ENCODE measurements at places on chromosomes 6 and 20.

- DNase-seq = no peak
These were observed at the start of gene NR2E1 for GRCh38 chr6:108165714-108166663. NR2E1 (plus strand) TSS chr6:108166022; CDS start chr6:108166766, 744 bp downstream.

DNA sequence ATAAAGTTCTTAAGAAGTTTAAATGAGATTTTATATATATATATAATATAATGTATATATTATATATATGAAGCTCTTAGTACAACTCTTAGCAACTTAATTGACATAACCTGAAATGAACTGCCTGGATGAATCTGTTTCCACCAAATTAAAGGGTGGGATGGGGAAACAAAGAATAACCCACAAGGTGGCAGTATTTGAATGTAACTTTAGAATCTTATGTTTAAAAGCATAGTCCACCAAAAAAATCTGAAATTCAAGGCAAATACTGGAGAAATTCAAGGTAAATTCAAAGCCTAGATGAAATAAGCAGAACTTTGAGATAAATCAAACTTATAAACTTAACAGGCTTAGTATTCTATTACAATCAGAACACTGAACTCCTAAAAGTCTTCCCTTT lies 4.4 kb upstream of the IBTK start:
- DNase-seq = no peak

DNA sequence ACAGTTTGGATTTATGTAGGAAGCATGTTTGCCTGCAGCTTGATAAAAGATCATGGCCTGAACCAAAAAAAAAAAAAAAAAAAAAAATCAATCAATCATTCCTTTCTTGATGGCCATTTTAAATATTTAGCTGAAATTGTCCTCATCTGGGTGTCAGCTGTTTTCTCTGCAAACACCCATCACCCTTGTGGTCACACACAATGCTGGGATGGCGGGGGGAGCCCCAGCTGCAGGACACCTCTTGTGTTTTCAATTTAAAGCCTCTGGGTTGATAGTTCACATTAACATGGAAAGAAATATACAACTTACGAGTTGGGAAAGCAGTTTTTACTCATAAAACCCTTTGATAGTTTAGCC lies 160.4 kb downstream of the ZFP64 start:
- DNase-seq = no peak

GRCh38 chr6:90445533-90446108 lies 141.3 kb downstream of the MAP3K7 start:
- no peak for DNase-seq

DNA sequence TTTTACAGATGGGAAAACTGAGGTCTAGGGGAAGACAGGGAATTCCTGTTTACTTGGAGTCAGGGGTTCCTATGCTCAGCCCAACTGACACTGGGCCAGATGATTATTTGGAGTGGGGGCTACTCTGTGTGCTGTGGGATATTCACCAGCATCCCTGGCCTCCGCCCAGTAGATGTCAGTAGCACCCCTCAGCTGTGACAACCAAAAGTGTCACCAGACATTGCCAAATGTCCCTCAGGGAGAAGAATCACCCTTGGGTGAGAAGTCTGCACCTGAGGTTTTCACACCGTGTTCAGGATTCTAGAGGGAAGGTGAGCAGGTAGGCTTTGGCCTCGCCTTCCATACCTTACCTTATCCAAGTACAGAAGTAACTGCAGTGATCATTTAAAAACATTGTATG lies 27.6 kb downstream of the CDH26 start:
- DNase-seq = no peak

DNA sequence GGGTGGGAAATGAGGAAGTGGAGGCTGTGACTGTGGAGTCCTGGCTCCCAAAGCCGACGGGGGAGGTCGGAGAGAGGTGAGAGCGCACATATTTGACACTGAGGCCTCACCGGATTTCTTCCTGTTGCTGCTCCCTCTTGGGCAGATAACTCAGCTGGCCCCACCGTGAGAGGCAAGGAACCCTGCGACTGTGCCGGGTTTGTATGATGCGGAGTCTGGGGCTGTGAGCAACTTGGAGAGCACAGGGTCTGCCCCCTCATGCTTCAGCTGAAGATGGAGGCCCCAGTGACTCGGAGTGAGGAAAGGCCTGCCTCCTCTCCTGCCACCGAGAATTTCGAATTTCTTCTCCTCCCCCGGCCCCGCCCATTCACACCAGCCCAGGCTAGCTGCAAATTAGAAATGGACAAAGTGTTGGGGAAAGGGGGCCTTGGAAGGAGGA lies 160.6 kb downstream of the GRM4 start:
- no peak for DNase-seq

DNA sequence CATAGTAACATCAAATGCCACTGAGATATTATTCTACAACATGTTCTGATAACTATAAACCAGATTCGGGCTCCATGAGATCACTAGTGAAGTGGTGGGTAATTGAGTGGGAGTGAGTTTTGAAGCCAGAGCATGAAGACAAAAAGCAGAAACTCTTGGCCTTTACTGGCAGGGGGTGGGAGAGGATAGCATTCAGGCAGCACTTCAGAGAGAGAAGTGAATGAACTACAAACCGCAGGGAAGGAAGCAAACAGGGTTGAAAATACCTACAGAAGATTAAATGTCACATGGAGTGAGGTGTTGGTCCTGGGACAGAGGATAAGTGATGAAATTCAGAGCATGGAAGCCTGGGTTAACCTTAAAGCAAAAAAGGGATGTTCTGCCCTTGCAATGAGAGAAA lies 250.0 kb downstream of the EPM2A start:
- DNase-seq = no peak

DNA sequence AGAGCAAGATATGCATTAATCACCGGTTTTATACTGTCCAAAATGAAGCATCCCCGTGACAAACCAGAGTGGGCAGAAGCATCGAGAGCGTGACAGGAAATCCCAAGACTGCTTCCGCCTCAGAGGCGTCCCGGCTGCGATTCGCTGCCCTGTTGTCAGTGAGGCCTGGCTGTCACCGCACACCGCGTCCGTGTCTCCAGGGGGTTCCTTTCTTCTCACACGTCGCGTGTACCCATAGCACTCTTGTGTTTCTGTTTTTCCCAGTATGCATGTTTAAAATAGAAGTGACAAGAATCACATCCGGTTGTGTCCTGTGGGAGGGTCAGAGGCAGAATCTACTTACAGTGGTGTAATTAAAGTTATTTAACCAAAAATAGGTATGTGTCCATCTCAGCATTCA lies 8.3 kb upstream of the ADRM1 start:
- DNase-seq = no peak

DNA sequence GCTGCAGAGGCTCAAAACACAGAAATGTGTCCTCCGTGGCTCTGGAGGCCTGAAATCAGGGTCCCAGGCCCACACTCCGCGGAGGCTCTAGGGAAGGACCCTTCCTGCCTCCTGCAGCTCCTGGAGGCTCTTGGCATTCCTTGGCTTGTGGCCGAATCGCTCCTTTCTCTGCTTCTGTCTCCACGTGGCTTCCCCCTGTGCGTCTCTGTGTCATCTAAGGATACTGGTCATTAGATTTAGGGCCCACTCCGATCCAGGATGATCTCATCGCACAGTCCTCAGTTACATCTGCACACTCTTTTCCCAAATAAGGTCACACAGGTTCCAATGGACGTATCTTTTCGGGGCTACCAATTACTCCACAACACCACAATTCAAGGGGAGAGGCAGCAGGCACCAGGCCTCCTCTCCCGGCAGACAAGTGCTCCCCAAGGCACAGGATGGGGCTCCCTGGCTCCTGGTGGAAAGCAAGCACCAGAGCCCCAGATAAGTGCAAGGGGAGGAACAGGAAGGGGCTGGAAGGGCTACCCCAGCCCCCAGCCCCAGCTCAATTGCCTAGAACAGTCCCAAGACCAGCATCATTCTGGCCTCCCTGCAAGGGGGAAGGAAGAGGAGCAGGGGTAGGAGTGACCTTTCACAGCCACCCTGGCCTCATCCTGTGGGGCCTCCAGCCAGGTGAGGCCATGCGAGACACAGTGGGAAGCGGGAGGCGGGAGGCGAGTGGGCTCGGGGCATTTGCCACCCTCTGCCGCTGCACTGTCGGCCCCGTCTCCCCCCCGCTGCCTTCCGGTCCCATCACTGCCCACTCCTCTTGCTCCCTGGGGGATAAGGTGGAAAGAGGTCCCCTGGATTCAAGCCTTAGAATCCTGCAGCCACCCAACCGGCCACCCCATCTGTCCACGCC lies 16.3 kb downstream of the NTSR1 start:
- no peak for DNase-seq

DNA sequence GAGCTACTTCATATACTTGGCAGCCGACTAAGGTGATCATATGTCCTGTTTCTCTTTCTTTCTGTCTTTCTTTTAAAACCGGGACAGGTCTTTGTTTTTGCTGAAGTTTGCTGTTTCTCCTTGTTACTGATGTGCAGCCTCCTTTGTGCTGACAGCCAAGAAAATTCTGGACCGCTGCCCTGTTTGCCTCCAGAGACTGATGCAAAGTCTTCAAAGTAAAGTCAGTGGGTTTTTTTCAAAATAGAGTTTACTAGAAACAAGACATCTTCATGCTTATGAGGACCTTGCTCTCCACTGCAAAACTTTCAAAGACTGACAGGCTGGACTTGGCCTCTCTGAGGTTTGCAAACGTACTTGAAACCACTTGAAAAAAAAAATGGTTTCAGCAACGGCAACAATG lies 510.5 kb upstream of the MAP3K7 start:
- no peak for DNase-seq

- no peak for DNase-seq
These were observed 170.3 kb downstream of the TSHZ2 start for GRCh38 chr20:53142225-53143127.

GRCh38 chr6:43267619-43268354 lies 24.5 kb downstream of the TTBK1 start:
- DNase-seq = no peak

DNA sequence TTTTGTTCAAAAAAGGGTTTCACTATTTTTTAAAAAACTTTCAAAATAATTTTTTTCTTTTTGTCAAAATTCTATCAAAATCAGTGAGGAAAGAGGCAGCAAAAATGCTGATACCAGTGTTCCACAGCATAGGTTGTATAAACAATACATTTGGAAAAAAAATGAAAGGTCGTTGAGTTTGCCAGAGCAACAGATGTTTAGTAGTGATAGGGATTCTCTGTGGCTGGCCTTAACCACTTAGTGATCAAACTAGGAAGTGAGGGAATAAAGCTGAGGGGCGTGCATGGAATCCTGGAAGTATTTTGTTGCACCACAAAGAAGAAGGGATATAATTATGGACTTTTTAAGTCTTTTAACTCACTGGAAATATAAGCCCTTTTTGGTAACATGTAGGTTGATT lies 555.3 kb upstream of the CHD6 start:
- no peak for DNase-seq

- DNase-seq = no peak
These were observed 75.3 kb upstream of the MRAP2 start for GRCh38 chr6:83958241-83958685.

- no peak for DNase-seq
These were observed 18.9 kb downstream of the MANBAL start for GRCh38 chr20:37308086-37309050.

- DNase-seq = no peak
These were observed 7.0 kb upstream of the NINL start for GRCh38 chr20:25592135-25592852.

- DNase-seq = no peak
These were observed 519.7 kb upstream of the ID4 start for GRCh38 chr6:19317431-19317986.

DNA sequence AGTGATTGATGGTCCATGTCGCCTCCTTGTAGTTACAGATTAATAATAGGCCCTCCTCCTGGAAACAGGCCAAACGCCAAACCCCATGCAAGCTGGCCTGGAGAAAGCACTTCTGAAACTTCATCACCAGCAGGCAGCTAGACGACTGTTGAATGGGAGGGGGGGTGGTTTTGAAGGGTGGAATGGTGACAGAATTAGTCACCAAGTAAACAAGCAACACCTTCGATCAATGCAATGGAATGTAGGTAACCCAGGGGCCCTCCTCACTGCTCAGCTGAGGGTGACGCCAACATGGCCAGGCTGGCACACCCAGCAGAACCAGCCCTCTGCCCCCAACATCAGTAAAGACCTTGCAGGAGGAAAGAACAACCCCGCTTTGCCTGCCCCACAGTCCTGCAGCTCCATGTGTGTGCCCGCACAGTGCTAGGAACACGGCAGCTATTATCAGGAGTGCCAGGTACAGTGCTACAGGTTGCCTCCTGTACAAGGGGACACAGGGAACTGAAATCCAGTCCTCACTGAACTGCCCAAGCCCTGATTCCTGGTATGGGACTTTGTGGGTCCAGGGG lies 2.7 kb downstream of the BCAS1 start:
- DNase-seq = no peak

- DNase-seq = no peak
These were observed 536.7 kb upstream of the JARID2 start for GRCh38 chr6:14709066-14709670.

- DNase-seq = no peak
These were observed 103.1 kb downstream of the SULF2 start for GRCh38 chr20:47682028-47682783.

- DNase-seq = no peak
These were observed 45.0 kb upstream of the FUCA2 start for GRCh38 chr6:143556529-143556928.

GRCh38 chr6:42396720-42397119 lies 55.0 kb downstream of the TRERF1 start:
- no peak for DNase-seq

DNA sequence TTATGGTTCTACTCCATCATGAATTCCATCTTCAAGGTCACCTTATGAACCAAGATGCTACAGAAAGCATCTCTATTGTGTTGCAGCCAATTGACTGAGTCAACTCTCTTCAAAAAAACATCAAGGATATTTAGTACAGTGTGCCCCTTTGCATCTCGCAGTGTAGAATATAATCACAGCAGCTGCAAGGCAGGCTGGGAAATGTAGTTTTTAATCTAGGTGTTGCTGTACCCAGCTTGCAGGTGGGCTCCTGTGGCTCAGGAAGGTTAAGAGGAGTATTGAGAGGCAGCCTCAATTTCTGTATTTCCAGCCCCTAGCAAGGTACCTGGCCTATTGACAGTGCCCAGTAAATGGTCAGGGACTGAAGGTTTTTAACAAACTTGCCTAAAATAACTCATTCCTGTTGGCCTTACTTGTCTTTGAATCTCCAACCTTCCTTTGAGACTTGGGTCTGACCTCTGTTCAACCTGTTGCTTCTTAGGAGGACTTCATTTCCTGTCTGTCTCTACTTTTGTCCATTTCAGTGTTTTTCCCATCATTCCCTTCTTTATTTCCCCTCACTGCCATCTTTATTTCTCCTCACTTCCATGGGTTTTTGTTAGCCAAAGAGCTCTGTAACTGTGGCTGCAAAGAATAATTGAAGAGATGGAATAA lies 150.5 kb downstream of the DNAH8 start:
- DNase-seq = no peak

DNA sequence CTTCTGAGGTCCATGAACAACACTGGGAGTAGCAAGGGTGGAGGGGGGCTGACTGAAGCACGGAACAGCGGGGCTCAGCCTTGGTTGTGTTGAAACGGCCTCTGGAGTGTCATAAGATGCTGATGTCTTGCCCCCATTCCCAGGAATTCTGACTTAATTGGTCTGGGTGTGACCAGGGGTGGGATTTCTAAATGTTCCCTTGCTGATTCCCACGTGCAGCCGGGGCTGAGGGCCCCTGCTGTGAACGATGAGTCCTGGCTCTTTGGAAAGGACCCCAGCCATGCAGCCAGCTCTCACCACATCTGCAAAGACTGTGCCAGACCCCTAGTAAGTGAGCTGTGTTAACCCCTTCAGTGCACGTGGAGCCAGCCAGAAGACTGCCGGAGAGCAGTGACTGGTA lies 28.6 kb upstream of the FAM50B start:
- no peak for DNase-seq

All from SIG-M5 (cell line).